ENCODE measurements at places on chromosomes 7 and 10.

DNA sequence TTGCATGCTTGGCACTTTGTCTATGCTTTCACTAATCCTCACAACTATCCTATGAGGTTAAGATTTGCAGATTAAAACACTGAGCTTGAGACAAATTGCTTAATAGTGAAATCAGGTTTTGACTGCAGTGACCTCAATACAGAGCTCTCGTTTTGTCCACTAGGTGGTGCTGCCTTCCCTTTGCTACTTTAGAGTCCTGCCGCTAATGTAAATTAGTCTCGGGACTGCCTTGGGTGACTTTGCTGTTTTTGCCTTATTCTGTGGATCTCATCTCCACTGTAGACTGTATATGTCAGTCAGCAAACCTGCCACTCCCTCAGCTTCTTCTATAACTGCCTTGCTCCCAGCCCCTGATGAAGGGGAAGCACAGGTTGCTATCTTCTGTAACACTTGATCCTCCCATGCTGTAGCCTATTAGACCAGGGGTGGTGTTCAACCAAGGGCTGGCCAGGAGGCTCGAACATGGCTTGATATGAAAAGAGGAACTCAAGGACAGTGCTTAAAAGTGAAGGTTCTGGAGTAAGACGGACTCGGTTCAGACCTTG lies 26.0 kb downstream of the ASB4 start:
- no peak for DNase-seq

- DNase-seq = no peak
Observed at GRCh38 chr10:14365266-14365665, 34.5 kb upstream of the FRMD4A start.

DNA sequence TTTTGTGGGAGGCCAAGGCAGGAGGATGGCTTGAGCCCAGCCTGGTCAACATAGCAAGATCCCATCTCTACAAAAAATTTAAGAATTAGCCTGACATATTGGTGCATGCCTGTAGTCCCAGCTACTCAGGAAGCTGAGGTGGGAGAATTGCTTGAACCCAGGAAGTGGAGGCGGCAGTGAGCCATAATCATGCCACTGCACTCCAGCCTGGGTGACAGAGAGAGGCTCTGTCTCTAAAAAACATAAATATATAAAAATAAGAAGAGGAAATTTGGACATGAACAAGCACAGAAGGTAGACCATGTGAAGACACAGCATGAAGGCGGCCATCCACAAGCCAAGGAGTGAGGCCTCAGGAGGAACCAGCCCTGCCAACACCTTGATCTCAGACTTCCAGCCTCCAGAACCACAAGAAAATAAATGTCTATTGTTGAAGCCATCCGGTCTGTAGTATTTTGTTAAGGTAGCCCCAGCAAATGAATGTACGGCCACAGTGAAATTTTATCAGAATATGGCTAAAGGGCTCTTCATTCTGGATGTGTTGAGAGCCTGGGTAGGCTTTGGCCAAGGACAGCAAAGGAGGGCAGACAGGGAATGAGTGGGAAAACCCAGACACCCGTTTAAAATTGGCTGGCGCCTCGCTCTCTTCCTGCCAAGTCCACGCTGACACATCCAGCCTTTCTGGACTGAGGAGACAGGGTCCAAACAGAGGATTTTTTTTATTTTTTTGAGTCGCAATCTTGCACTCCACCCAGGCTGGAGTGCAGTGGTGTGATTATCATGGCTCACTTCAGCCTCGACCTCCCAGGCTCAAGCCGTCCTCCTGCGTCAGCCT lies 12.9 kb upstream of the GRID2IP start:
- DNase-seq = no peak

- no peak for DNase-seq
Observed at GRCh38 chr10:49594594-49594993, 15.5 kb upstream of the SLC18A3 start.

DNA sequence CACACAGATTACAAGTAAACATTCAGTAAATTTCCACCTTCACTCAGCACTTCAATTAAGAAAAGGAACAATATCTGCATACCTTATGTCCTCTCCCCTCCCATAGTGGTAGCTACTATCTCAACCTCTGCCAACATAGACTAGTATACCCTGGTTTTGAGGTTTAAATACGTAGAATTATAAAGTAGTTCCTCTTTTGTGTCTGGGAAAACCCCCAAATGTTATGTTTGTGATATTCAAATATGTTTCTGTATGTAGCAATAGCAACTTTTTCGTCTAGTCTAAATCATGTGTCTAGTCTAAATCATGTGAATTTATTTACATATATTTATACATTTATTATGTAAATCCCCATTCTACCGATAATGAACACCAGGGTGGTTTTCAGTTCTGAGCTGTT lies 13.2 kb upstream of the CAMK2B start:
- DNase-seq = no peak

DNA sequence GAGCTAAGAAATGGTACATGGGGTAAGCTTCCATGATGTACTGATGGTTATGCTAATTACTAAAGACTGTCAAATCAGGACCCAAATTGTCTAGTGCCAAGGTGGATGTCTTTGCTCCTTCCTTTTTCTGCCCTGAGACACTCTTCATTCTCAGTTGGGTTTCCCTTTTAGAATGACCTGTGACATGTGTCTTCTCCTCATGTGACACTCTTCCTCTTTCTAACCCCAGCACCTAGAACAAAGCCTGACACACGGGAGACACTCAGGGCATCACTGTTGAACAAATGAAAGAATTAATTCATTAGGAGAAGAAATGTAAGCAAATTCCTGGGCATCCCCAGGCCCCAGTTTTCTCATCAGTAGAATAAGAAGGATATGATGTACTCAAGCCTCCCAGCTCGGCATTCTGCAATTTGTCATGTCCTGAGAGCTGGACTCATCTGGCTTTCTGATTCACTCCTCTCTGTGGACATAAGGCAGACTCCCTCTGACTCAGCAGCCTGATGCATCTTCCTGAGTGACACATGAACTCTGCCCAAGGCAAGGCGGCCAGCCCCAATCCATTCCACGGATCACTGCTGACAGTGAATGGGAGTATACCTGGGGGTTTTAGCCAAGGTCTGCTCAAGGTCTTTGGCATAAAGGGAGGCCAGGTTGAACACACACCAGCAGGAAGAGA lies 473.8 kb downstream of the KCNMA1 start:
- DNase-seq = no peak

- DNase-seq = no peak
Observed at GRCh38 chr7:26637610-26638009, 226.8 kb downstream of the SKAP2 start.

DNA sequence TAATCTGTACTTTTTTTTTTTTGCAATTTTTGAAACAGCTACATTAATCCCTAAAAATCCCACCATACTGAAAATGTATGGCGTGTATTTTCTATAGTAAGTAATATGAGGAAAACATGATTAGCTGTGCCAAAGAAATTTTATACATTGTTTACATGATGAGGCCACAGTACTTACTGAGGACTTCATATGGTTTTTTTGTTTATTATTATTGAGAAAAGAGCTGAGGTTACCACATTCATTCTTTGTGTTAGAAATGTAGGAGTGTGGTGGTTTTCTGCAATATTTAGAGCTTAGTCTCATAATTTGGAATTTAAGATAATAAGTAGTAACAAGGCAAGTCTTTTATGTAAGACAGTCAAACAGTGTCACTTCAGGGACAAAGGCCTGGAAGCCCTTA lies 45.1 kb downstream of the SLC25A40 start:
- no peak for DNase-seq

- no peak for DNase-seq
Observed at GRCh38 chr7:127741764-127742375, 89.9 kb downstream of the SND1 start.

DNA sequence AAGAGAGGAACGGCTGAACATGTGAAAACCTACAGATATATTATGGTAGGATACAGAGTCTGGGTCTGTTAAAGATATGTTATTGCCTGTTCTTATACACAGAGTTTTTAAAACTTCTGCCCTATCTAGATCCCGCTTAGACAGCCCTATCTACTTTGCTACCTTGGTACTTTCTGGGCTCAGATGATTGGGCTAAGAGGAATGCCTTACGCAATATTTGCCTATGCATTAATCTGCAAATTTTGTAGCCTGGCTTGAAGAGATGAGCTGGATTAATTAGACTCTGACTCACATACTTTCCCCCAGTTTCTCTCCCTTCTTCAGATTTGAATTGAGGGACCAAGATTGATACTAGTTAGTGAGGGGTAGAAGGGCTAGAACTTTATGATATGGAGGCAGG lies 33.6 kb upstream of the A1CF start:
- DNase-seq = no peak

- DNase-seq = no peak
Observed at GRCh38 chr7:47905076-47905920, 43.0 kb downstream of the PKD1L1 start.

DNA sequence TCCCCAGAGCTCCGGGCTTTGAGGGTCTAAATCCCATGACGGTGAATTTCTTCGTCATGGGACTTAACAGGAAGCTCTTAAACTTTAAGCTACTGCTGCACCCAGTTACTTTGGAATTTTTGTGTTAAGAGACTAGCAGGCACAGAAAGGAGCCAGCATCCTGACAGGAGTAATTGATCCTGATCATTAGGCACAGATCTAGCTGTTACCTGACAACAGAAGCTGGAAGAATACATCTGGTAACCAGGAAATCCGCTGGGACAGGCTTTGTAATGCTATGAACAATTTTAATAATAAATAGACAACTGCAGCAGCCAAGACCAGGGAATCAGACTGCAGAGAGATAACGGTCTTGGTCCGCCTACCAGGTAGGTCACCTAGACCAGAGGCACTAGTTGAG lies 210.9 kb downstream of the DGKI start:
- DNase-seq = no peak

DNA sequence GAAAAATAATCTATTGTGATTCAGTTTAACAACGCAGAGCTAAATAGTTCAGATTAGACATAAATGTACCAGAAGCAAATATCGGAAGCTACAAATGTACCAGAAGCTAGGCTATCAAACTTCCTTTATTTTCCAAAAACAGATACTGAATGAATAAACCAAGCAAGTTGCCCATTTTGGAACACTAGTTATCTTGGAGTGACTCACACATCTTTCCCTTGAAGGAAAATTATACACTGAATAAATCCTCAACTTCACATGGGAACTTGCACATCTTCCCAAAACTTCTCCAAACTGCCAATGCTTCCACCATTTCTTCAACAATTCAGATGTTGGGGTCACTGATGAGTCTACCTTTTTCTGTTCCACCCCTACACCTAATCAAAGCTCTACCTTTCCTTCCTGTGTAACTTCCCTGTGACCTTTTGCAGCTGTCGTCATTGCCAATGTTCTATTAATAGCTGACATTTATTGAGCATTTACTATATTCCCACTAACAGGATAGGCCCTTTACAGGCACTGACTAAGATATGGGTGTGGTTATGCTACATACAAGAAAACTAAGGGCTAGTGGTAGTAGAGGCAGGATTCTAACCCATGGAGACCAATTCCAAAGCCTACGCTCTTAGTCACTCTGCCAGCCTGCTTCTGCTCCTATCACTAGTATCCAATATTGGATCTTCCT lies 22.7 kb downstream of the RELN start:
- DNase-seq = no peak

- DNase-seq = no peak
Observed at GRCh38 chr10:33801705-33802104, 467.2 kb upstream of the NRP1 start.

DNA sequence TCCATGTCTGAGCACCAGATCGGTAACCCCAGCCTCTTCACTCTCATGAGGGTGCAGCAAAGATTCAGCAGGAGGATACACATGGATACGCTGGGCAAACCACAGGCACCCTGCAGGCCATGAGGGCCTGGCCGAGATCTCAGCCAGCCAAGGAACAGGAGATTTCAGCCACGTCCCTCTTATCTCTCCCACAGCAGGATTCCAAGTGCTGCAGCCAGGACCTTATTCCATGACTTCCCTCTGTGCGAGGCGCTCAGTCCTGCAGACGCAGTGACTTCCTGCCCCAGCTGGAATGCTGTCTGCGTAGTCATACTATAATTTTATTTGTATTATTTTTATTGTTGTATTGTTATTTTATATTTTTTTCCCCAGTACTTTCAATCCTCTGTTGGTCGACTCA lies 66.8 kb downstream of the PTPRN2 start:
- no peak for DNase-seq

- DNase-seq = no peak
Observed at GRCh38 chr7:92627956-92628355, 37.8 kb upstream of the FAM133B start.

DNA sequence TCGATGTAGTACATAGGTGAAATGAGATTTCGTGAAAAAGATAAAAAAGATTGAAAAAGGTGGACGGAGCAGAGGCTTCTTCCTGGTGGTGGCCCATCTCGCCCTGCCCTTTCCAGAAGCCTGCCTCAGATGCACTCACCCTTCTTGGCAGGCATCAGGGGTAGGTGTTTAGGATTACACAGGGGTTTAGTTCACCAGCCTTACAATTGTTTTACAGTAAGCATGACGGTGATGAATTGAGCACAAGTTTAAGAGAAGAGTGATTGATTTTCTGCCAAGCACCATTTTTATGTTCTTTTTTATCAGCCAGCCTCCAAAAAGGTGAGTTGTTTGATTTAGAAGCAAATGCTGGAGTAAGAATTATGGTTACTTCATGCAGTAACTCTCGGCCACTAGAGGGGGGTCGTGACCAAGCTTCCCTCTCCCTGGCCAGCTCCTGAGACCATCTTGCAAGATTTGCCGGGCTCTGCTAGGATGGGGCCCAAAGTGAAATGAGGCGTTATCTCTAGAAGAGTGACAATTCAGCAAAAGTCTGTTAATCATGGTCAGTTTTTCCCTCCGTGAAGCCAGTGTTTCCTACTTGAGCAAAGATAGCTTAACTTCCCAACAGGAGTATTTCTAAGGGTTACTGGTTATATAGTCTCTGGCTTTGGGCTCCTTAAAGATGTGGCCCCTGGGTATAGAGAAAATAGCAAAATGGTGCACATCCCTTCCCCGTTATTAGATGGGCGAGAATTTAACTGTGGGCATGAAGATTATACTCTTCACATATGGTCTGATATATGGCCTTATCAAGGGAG lies 228.8 kb downstream of the BMPER start:
- DNase-seq = peak; percentile 8

- no peak for DNase-seq
Observed at GRCh38 chr10:73995035-73995358, 2.9 kb upstream of the VCL start.

- no peak for DNase-seq
Observed at GRCh38 chr10:10397906-10398305, 619.8 kb upstream of the CELF2 start.

GRCh38 chr10:6036861-6037321 lies 25.3 kb downstream of the IL2RA start:
- DNase-seq = no peak

- DNase-seq = no peak
Observed at GRCh38 chr7:143882020-143882603, 19.9 kb downstream of the TCAF1 start.

- no peak for DNase-seq
Observed at GRCh38 chr10:29900865-29901264, 158.5 kb downstream of the JCAD start.

- DNase-seq = no peak
Observed at GRCh38 chr7:148723166-148723559, 24.5 kb downstream of the CUL1 start.

GRCh38 chr7:27901028-27901760 lies 161.2 kb downstream of the TAX1BP1 start:
- DNase-seq = peak; percentile 36

- DNase-seq = no peak
Observed at GRCh38 chr10:104441329-104442000, 87.8 kb downstream of the CFAP58 start.
